A375 (cell line): ENCODE measurements at places on chromosomes 1 and 21. TPM values are rescaled to one million over a fixed set of nuclear protein-coding genes. Genes with fewer than 3 reads are reported as not detected.

MANEAL gene
- 18.6 and 19.4 TPM in 2 replicates for total RNA-seq

WARS2 gene
- 17.5 and 20.0 TPM in 2 replicates for total RNA-seq

NBPF4 gene
- total RNA-seq = not detected in 2 replicates

PKLR gene
- 0.03 TPM in 1 of 2 replicates, not detected in the other for total RNA-seq

KANK4 gene
- total RNA-seq = not detected in 2 replicates

RHOU gene
- total RNA-seq = 0.30 and 0.88 TPM in 2 replicates

KRTAP10-10 gene
- total RNA-seq = not detected in 2 replicates
